Calu3 (cell line): ENCODE measurements at places on chromosomes 1 and 21. TPM values are rescaled to one million over a fixed set of nuclear protein-coding genes. Genes with fewer than 3 reads are reported as not detected.

Gene S100A2
- 11.1 and 14.1 TPM in 2 replicates for total RNA-seq

Gene B3GALT2
- not detected in 2 replicates for total RNA-seq

Gene EDARADD
- total RNA-seq = 0.19 TPM in 1 of 2 replicates, not detected in the other

Gene MMEL1
- 5.6 and 10.9 TPM in 2 replicates for total RNA-seq

Gene SH2D1B
- not detected in 2 replicates for total RNA-seq

Gene C1orf159
- total RNA-seq = 32.4 and 34.7 TPM in 2 replicates

Gene SPRTN
- 17.4 and 19.7 TPM in 2 replicates for total RNA-seq

Gene SPRR1A
- not detected in 2 replicates for total RNA-seq

Gene KIRREL1
- total RNA-seq = 19.0 and 31.4 TPM in 2 replicates

Gene SPRR2E
- not detected in 2 replicates for total RNA-seq

DNA sequence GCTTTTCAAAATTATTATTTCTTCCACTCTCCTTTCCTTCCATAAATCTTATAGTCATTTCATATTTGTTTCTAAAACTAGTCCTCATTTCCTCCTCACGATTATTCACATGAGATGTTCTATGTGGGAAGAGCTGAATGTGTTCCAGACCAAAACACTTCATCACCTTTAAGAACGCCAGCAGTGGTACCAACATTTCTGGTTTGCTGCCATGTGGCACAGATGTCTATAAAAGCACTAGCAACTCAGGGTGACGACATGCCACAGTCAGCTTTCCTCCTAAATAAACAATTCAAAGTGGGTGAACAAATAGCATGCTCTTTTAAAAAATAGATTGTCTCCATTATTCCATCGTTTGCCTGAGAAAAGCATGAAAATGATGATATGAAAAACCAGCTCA lies 1217.8 kb upstream of the ADGRL2 start:
- no peak overlapping the region for H3K4me3 ChIP-seq
- no peaks in the 10 kb centered on the region for H3K36me3 ChIP-seq

DNA sequence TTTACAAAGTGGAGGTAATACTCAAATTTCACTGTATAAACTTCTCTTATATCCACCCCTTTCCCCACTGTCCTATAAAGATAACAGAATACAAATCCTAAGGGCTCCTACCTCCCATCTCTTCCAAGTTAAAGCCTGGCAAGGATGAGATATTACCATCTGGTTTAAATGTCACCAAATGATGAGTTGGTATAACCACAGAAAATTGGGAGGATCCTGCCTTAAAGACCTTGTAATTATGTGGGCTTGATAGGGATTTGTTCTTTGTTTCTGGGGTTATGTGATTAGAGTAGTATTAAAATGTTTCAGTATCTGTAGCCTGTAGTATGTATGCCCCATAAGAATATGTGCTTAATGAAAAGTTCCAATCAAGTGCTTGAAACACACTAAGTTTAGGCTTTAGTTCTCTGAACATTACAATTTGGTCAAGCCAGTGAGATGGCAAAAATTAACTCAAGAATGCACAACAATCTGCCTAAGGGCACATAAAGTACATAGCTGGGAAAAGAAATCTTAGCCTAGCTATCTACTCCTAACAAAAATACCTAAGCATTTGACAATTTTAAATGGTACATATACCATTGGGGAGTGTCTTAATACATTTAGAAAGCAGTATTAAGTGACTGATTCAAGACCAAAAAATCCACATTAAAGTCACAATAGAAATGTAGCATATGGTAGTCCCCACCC lies 14.0 kb downstream of the KDM5B start:
- H3K36me3 ChIP-seq = peaks cover 5% of the 10 kb centered on the region
- no peaks in the 10 kb centered on the region for H3K27me3 ChIP-seq
- no peak overlapping the region for H3K27ac ChIP-seq
- no peak for DNase-seq
- H3K4me3 ChIP-seq = no peak overlapping the region

- no peaks in the 10 kb centered on the region for H3K27me3 ChIP-seq
- no peaks in the 10 kb centered on the region for H3K36me3 ChIP-seq
- H3K27ac ChIP-seq = no peak overlapping the region
- H3K4me3 ChIP-seq = no peak overlapping the region
These were observed 30.2 kb downstream of the GBP2 start for GRCh38 chr1:89095737-89096136.

- no peak overlapping the region for H3K27ac ChIP-seq
- H3K27me3 ChIP-seq = no peaks in the 10 kb centered on the region
- H3K36me3 ChIP-seq = peaks cover 14% of the 10 kb centered on the region
- peaks cover 39% of the 10 kb centered on the region for H3K4me1 ChIP-seq
- DNase-seq = no peak
- H3K4me3 ChIP-seq = no peak overlapping the region
These were observed 6.1 kb upstream of the SLC19A2 start for GRCh38 chr1:169491845-169492281.

DNA sequence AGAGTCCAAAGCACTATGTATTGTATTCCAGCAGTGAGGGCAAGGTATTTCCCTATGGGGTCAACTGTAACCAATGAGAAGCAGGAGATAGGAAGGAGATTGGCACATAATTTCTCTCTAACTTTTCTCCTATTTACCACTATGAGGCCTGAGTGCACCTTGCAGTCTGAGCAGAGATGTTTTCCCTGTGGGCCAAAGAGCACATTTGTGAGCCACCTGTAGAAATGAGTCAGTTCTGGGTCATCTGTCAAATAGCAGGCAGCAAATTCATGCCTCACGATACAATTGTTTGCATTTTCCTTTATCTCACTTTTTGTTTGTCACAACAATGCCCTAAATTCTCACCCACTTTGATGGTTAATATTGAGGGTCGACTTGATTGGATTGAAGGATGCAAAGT lies 547.2 kb upstream of the NCAM2 start:
- H3K4me1 ChIP-seq = no peaks in the 10 kb centered on the region
- no peaks in the 10 kb centered on the region for H3K36me3 ChIP-seq
- no peaks in the 10 kb centered on the region for H3K27me3 ChIP-seq
- no peak for DNase-seq
- no peak overlapping the region for H3K27ac ChIP-seq

GRCh38 chr1:217089361-217090014 lies 366.3 kb upstream of the ESRRG start:
- peak overlapping the region; percentile 78 for H3K4me3 ChIP-seq
- DNase-seq = peak; percentile 42
- H3K36me3 ChIP-seq = peaks cover 21% of the 10 kb centered on the region
- no peaks in the 10 kb centered on the region for H3K27me3 ChIP-seq

GRCh38 chr1:39224295-39224829 lies 19.9 kb downstream of the MACF1 start:
- no peak overlapping the region for H3K4me3 ChIP-seq
- no peaks in the 10 kb centered on the region for H3K36me3 ChIP-seq
- peaks cover 17% of the 10 kb centered on the region for H3K4me1 ChIP-seq

DNA sequence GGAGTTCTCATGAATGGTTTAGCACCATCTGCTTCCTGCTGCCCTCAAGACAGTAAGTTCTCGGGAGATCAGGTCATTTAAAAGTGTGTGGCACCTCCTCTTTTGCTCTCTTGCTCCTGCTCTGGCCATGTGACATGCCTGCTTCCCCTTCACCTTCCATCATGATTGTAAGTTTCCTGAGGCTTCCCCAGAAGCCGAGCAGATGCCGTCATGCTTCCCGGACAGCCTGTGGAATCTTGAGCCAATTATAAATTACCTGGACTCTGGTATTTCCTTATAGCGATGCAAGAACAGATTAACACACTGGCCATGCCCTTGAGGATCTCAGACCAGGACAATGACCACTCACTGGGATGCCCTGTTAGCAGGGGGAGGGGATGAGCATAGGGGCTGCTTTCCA lies 212.3 kb downstream of the MATN1 start:
- no peaks in the 10 kb centered on the region for H3K36me3 ChIP-seq
- H3K27me3 ChIP-seq = peaks cover 76% of the 10 kb centered on the region

DNA sequence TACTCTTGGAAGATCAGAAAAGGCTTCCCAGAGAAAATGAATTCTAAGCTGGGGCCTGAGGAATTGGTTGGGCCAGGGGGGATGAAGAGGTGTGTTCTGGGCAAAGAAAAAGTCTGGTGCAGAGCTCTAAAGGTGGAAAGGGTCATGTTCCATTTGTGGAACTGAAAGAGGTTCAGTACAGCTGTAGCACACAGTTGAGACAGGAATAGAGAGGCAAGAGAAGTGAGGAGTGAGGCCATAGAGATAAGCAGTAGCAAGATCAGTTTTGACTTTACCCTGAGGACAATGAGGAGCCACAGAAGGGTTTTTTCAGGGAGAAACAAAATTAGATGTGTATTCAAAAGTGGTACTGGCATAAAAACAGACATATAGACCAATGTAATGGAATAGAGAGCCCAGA lies 30.3 kb upstream of the MUTYH start:
- DNase-seq = no peak
- H3K27me3 ChIP-seq = no peaks in the 10 kb centered on the region
- H3K27ac ChIP-seq = no peak overlapping the region
- H3K4me1 ChIP-seq = no peaks in the 10 kb centered on the region
- no peak overlapping the region for H3K4me3 ChIP-seq
- no peaks in the 10 kb centered on the region for H3K36me3 ChIP-seq

- H3K4me1 ChIP-seq = no peaks in the 10 kb centered on the region
- no peaks in the 10 kb centered on the region for H3K36me3 ChIP-seq
- H3K4me3 ChIP-seq = no peak overlapping the region
- peaks cover 25% of the 10 kb centered on the region for H3K27me3 ChIP-seq
These were observed 9.4 kb upstream of the VAMP4 start for GRCh38 chr1:171751221-171751620.

GRCh38 chr21:18007121-18007520 lies 188.0 kb upstream of the C21orf91 start:
- H3K4me1 ChIP-seq = no peaks in the 10 kb centered on the region
- H3K27ac ChIP-seq = no peak overlapping the region
- H3K27me3 ChIP-seq = no peaks in the 10 kb centered on the region
- DNase-seq = no peak

DNA sequence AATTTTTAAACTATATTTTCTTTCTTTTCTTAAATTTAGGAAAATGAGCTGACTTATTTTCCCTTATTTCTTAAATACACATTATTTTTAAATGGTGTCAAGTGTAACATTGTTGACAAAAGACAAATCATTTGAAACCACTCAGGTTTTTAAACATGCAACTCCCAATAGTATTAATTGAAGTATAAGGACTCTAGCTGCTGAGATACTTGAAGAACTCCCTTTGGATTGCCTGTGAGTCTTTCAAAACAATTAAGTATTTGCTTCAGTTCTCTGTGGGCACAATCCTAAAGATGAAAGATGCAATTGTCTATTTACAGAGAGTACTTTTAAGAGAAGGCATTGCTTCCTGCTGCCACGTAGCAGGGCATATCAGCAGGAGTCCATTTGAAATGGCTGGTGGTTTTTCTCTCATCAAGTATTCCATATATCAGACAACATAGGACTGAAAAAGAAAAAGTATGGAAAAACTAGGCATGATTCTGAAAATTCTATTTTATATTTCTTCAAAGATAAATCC lies 373.4 kb downstream of the NEGR1 start:
- H3K27me3 ChIP-seq = no peaks in the 10 kb centered on the region
- DNase-seq = no peak
- no peak overlapping the region for H3K4me3 ChIP-seq

GRCh38 chr1:241451956-241452355 lies 67.6 kb downstream of the FH start:
- no peak overlapping the region for H3K27ac ChIP-seq
- H3K36me3 ChIP-seq = no peaks in the 10 kb centered on the region
- H3K27me3 ChIP-seq = no peaks in the 10 kb centered on the region
- H3K4me3 ChIP-seq = no peak overlapping the region

DNA sequence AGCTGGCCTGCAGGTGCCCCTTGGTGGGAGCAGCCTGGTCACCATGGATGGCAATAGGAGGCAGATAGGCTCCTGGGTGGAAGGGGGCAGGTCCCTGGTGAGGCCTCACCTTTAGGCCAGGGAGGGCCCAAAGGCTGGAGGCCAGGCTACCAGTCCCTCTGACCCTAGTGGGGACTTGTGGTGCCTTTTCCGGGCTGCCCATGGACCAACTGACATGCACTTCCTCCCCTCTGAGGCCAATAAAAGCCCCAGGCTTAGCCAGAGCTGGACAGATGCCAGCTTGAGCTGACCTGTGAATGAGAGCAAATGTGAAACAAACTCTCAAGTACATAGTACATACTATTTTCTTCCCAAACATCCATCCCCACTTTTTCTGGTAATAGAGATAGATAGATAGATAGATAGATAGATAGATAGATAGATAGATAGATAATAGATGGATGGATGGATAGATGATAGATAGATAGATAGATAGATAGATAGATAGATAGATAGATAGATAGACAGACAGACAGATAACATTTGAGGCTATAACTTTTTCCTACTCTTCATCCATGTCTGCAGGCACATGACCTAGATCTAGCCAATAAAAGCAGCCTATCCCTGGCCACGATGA lies 9.2 kb upstream of the CTTNBP2NL start:
- DNase-seq = no peak
- no peak overlapping the region for H3K27ac ChIP-seq
- no peak overlapping the region for H3K4me3 ChIP-seq
- peaks cover 29% of the 10 kb centered on the region for H3K27me3 ChIP-seq
- peaks cover 8% of the 10 kb centered on the region for H3K36me3 ChIP-seq
- peaks cover 19% of the 10 kb centered on the region for H3K4me1 ChIP-seq

- H3K36me3 ChIP-seq = no peaks in the 10 kb centered on the region
- no peaks in the 10 kb centered on the region for H3K27me3 ChIP-seq
- H3K4me1 ChIP-seq = no peaks in the 10 kb centered on the region
- no peak overlapping the region for H3K27ac ChIP-seq
These were observed 55.2 kb downstream of the S100B start for GRCh38 chr21:46549650-46550049.
